ENCODE measurements at places on chromosomes 4 and X. TPM values are rescaled to one million over a fixed set of nuclear protein-coding genes. Genes with fewer than 3 reads are reported as not detected.

DNA sequence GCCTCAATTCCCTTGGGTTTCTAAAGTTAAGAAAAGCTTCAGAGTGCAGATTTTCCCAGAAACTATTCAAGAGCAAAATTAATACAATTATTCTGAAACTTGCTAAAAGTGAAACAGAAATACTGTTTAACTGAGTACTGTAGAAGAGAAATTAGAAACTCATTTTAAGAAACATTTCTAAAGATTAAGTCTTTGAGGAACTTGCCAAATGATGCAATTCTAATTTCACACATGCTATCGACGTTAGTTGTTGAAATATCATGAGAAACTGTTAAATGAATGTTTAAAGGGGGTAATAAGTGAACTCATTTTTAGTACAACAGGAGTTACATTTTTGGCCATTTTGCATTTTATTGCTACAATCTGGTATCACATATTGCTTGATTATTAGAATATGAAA lies 125.3 kb upstream of the MAOA start:
- no peak for DNase-seq

- no peak for DNase-seq
These were observed 43.1 kb downstream of the BTC start for GRCh38 chr4:74751247-74751646.

DNA sequence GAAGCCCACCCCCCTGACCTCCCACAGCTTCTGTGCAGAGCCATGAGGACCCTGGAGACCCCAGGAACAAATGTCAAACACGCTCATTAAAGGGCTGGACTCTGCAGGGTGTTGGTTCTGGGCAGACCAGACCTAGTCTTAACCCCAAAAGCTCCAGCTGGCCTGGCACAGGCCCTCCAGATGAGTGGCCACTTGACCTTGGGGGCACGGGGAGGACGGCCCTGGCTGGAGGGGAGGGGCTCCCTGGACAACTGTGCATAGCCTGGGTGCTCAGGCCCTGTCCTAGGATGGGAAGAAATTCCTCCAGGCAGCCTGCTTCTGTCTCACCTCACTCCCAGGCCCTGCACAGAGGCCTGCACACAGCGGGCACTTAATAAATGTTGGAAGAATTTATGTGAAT lies 9.4 kb downstream of the ADRA2C start:
- DNase-seq, result no peak

DNA sequence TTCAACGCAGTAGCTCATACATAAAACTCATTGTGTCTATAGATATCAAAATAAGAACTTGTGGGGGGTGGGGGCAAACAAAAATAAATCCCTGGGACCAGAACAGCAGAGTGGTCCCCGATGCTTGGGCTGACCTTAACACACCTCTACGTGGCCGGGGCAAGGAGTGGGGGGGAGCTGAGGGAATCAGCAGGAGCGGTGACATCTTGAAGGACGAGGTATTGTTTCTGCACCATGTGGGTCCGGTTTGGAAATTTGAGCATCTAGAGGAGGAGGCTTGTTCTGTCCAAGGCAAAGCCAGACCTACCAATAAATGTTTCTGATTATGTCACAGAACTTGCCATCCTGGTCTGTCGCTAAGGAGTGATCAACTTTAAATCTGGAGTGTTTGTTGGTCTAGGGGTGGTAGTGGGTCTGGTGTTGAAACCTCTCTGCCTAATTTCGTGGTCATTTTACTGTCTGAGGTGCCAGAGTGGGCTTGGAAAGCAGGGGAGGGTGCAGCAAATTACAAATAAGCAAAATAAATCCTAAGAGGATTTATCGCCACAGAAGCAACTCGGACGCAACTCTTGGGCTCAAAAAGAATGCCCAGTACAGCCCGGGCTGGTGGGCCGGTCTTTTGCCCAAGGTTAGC lies 774 bp upstream of the RAPGEF2 start:
- DNase-seq, result no peak

The LRP2BP gene
- polyA plus RNA-seq, result 0.23 TPM
